ENCODE measurements at places on chromosomes 1 and 21.

DNA sequence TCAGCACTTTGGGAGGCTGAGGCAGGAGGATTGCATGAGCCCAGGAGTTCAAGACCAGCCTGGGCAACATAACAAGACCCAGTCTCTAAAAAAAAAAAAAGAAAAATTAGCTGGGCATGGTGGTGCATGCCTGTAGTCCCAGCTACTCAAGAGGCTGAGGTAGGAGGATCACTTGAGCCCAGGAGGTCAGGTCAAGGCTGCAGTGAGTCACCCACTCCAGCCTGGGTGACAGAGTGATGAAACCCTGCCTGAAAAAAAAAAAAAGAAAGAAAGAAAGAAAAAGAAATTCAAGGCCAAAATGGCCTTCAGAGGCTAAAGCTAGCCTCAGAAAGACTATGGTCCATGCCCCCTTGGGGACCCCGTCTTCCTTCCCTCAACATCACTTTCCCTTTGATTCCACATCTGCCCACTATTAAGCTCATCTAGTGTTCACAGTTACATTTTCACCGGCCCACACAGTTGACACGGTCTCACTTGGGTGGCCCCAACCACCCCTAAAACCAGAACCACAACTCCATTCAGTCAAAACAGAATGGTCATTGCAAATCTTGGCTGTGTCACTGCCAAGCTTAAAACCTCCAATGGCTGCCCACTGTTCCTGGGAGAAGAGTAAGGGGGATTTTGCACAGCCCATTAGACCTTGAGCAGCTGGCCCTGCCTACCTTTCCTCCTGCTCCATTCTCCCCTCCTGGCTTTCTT, 2.1 kb upstream of the CAPN8 start:
- DNase-seq: no peak

GRCh38 chr1:208044589-208045462, 133.9 kb upstream of the CD34 start:
- no peak for DNase-seq

DNA sequence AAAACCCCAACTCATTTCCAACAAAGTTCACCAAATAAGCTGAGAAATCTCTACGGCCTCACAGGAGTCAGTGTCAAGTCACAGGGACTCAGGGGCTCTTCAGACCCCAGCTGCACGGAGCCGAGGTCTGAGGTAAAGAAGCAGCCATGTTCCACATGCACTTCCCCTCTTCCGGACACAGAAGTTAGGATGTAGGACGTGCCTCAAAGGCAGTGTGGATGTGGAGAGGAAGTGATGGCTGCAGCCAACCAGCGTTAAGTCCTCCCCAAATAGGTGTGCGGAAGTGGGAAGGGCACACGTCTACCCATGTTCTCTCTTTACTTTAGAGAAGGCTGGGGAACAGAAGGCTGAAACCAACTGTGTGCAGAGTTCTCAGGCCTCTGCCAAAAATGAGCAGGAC, 14.6 kb upstream of the NCF2 start:
- no peak for DNase-seq

DNA sequence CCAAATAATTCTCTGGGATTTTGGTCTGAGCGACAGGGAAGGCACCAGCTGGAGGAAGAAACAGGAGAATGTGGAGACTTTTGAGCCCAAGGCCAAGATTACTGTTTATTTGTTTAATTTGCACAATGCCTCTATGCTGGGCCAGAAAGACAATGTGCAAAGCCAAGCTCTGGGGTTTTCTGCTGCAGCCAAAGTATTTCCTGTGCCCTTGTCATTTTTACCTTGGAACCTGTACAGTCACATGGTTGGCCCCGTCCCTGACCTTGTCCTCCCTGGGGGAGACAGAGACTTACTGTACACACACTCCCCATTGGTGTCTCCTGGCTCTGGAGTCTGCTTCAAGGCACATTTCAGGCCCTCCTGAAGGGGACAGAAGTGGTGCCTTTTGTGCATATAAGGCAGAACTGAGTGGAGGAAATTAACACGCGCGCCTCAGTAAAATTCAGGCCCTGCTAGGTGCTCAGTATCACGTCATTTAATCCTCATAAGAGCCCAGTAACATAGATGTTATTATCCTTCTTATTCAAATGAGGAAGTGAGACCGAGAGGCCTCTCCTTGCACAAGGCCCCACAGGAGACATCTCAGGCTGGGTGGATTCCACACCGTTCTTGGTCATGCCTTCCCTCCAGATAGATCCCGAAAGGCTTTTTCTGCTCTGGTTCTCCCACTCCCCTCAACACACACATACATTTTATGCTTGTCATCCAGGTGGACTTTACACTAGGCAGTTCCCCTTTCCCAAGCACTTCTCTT, 21.1 kb downstream of the C1orf115 start:
- no peak for DNase-seq

DNA sequence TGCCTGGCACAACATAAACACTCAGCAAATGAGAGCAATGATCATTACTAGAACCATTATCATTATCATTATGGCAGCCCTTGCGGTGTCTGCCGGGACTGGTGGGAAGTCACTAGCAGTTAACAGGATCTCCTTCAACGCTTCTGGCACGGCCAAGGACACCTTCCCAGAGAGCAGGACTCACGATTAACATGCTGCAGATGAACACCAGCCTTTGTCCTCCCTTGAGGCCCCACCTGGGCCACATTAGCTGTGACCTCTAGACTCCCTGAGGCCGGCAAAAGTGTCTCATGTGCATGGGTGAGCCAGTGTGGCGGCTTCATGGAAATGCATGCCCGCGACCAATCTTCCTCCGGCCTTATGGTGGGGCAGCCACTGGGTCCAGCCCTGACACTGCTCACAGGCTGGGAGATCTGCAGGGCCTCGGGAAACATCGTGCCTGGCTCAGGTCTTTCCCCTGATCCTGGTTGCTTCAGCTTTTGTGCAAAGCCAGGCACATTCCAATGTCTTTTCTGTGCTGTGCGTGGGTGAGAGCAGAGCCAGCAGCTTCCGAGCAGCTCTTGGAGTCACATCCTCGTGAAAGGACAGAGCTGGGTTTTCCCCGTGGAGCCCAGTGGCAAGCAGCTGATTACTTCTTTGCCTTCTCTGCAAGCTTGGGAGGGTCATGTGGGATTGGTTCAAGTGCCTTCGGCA, 107.3 kb downstream of the HMGB4 start:
- DNase-seq: no peak

DNA sequence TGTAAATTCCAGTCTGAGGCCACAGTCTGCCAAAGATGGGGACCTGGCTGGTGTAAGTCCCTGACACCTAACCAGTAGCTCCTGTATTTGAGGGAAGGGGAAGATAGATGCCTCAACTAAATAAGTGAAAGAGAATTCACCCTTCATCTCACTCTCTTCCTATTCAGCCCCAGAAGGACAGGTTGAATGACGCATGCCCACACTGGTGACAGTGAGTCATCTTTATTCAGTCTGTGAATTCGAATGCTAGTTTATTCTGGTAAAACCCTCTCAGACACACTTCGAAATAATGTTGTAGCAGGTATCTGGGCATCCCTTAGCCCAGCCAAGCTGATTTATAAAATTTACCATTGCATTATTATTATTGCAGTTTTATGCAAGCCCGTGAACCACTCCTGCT, 617.0 kb upstream of the PRMT6 start:
- no peak for DNase-seq

DNA sequence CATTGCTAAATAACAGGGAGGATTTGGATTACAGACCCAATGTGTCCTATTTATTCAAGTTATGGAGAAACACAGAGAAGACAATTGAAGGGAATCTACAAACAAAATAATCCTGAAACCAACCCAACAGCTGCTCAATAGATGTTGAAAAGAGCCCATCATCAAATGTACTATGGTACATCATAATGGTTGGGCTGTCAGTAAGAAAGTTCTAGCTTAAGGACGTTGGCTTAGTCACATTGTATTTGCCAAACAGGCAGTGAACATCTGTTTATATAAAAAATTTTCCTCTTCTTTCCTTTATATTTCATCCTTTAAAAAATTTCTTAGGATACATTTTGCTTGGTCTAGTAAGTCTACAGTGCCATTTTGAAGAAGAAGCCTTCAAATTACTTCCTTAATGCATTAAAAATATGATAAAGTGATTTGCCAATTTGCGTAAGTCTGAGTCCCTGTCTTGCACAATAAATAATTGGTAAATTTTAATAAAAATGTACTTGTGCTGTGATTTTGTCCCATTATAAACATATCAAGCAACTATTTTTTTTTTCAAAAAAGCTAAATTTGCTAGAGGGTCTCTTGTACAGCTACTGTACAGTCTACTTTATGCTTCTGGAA, 14.4 kb downstream of the MAP3K7CL start:
- DNase-seq: no peak

DNA sequence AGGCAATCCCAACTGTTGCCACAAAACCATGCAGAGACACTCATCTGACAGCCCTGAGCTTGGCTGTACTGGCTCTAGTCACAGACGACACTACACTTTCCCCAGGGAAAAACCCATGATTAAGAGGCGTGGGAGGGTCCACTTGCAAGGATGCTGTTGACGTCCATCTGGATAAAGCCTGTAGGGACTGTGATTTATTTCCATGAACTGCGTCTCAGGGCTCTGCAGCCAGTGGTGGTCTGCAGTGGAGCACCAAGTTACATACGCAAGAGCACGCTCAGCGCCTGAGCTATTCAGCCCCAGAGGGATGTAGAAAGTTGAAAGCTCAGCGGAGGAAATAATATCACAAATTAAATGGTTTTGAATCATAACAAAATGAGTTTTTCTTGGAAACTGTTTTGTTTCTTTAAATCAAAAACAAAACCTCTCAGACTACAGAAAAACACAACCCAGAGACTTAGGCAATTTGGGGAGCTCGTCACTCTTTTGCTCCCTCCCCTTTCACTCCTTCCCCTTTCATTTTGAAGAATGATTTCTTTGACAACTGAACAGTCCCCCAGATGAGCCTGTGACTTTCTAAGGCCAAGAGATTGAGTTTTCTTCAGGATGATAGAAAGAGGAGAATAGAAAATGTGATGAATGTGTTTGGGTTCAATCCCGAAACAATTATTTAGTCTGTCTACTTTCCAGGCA, 71.2 kb downstream of the NGF start:
- DNase-seq: no peak

- DNase-seq: no peak
These were observed 287.4 kb upstream of the LYPLAL1 start for GRCh38 chr1:218886101-218886871.

- peak; percentile 65 for DNase-seq
These were observed at the start of gene NMNAT2 for GRCh38 chr1:183417772-183418491. Gene NMNAT2, minus strand, starts transcription at chr1:183418380. Its CDS starts 113 bp downstream, at chr1:183418267.

DNA sequence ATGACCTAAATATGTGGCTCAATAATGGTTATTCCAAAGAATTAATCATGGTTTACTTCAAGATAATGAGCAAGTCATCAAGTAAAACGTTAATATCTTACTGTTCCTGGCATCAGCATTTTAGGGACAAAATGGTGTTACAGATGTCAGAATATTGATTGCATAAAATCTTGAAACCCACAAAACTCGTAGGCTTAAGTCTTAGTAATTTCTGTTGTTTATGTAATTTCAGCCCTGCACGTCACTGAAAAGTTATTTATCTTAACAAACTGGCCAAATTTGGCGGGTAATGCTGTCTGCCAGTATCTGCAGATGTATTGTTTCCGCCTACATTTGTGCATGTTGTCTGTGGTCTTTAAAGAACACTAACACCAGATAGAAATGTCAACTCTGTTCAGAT, 25.8 kb downstream of the CDC7 start:
- no peak for DNase-seq

- DNase-seq: no peak
These were observed 233.6 kb downstream of the RRAGC start for GRCh38 chr1:38625939-38626338.

- no peak for DNase-seq
These were observed 28.1 kb upstream of the TGFB2 start for GRCh38 chr1:218317061-218317460.
